Activated effector memory CD4-positive, alpha-beta T cell treated with Interleukin-2 at 50 U/mL for 16 hours (primary cell): ENCODE measurements at places on chromosomes 1 and 21.
A peak's percentile ranks its signal among the peaks of the same experiment; 100 is the strongest.

GRCh38 chr1:221888218-221888617 lies 146.3 kb upstream of the DUSP10 start:
- DNase-seq, result no peak

DNA sequence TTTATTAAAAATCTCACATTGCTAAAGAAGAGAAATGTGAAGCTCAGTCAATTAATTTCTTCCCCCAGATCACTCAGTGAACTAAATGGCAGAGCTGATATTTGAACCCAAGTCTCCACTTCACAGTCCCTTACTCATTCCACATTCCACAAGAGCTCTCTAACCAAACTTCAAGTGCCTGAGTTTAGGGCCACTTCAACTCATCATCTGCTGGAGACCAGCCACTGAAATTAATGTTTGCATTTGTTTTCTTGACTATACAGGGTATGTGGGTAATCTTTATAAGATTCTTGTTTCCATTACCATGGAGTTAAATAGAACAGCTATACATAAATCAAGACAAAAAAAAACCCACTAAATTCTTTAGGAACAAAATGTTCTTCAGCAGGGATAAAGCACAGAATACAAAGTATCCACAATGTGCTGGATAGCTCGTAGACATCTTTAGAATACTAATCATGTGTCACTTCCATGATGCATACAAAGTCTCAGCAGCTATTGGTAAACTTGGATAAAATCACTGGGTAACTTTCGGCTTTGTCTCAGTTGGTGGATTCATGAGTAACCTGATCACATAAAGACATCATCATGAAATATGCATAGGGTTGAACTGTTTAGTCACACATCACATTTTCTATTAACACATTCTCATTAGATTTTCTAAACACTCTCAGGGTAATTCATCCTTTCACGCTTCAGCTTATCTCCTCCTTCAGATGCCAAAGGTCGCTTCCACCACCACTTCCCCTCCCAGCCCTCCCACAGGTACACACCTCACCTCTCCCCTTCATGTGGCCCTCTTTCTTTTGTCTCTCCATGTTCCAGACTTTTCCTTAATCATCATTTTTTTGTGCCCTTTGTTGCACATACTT lies 89.8 kb downstream of the LRRC53 start:
- no peak for DNase-seq

DNA sequence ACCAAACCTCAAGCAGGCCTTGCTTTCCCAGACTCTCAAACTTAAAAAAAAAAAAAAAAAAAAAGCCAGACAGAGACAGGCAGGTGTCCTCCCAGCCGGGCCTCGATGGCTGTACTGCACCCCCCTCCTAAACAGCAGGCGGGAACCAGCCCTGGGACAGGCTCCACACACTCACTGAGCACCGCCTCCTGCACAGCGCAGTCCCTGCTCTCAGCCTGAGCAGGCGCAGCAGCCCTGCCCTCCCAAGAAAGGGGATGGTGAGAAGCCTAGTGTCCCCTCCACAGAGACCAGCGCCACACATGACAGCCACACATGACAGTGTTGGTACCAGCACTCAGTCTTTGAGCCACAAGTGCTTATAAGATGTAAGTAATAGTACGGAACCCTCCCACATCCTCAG lies 11.9 kb downstream of the MX2 start:
- no peak for DNase-seq

DNA sequence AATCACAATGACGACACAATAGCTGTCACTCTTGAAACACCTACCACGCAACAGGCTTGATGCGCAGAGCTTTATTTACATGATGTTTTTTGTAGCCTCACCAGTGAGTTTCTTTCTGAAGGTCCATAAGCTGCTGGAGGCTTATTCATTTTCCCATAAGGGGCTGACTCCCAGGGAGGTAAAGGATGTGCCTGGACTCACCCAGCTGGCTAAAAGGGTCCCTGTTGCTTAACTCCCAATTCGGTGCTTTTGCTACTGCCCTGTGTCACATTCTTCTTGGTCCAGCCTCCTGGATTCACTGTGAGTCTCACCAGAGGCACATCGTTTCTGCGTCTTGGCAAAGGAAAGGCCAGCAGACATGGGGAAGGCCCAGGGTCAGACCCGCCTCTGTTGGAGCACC lies 44.6 kb upstream of the OLIG2 start:
- DNase-seq, result no peak

- no peak for DNase-seq
Measured at GRCh38 chr21:35259457-35259856, 210.4 kb upstream of the RUNX1 start.

GRCh38 chr1:170732252-170732588 lies 68.3 kb downstream of the PRRX1 start:
- no peak for DNase-seq

- DNase-seq, result no peak
Measured at GRCh38 chr21:45994086-45994661, 12.6 kb downstream of the COL6A1 start.

- DNase-seq, result no peak
Measured at GRCh38 chr1:183241471-183241870, 55.4 kb downstream of the LAMC2 start.

DNA sequence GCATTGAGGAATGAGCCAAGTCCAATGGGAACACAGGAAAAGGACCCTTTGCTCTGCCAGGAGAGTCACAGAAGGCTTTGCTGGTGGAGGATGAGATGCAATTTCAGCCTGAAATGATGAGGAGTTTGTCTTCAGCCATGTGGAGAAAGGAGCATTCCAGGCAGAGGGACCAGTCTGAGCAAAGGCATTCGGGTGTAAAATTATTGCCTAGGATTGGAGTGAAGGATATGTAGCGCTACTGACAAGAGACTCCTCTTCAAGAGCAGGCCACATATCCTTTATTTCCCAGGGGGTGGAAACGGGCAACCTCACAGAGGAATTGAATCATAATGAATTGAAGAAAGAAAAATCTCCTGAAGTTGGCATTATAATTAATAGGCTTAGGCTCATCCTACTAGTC lies 1.1 kb upstream of the CSF1 start:
- no peak for DNase-seq

DNA sequence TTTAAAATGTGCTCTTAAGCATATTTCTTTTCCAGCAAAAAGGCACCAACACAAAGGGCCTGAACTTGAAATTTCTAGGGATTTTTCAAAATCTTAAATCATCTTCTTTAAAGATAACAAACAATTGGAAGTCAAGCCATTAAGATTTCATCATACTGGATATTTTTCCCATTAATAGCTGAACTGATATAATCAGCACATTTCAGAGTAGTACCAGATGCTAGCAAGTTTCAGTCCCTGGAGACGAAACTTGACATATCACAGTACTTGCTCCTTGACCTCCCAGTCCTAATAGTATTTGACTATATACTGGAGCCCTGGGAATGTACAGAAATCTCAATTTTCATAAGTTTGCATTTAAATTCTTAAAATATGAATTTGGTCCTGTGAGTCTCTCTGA lies 10.2 kb upstream of the CDC7 start:
- DNase-seq, result no peak

- DNase-seq, result no peak
Measured at GRCh38 chr1:221187174-221187573, 307.9 kb downstream of the HLX start.

- DNase-seq, result no peak
Measured at GRCh38 chr1:84344286-84344685, 42.8 kb downstream of the SAMD13 start.

GRCh38 chr1:9529190-9529589 lies 10.1 kb upstream of the SLC25A33 start:
- DNase-seq, result no peak

DNA sequence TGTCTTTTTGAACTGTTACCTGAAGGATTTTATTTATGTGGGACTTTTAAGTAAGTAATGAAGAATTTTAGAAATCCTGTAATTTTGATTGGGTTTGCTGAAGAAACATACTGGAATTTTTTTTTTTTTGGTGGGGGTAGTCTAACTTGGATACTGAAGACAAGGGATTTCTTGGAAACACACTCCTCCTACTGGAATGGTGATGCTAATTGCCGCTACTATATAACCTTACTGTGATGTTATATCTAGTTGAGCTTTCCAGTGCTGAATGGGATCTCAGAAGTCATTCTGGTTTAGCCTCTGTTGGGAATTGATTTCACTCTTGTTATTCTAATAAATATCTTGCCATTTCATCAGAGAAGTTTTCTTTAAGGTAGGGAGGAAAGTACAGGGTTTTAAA lies 8.4 kb downstream of the PPP2R5A start:
- DNase-seq, result no peak

GRCh38 chr1:230455291-230455690 lies 29.2 kb upstream of the PGBD5 start:
- no peak for DNase-seq

DNA sequence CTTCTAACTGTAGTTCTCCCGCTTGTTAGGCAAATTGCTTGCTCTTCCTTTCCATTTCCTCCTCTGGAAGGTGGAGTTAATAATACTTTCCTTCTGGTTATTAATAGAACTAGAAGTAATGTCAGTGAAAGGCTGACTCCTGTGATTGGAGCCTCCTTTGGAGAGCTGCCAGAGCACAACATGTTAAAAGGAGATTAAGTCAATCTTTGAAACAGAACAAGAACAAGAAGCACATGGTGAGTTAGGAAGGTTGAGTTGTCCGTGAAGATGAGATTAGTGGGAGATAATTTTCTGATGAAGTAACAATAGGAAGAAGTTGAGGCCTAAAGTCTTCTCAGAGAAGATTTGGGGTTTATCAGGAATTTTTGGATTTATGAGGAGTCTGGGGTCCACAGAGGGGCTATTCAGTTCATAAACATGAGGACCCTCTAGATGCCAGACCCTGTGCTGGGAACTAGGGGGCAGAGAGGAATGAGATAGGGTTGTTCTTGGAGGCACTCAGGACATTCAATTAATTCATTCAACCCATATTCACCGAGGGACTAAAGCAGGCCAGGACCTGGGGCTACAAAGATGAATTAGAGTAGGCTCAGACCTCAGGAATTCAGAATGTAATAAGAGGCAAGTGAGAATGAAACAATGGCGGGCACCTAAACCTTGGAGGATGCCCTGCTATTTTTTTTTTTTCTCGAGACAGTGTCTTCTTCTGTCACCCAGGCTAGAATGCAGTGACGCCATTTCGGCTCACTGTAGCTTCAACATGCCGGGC lies 40.7 kb upstream of the DHCR24 start:
- DNase-seq, result no peak

DNA sequence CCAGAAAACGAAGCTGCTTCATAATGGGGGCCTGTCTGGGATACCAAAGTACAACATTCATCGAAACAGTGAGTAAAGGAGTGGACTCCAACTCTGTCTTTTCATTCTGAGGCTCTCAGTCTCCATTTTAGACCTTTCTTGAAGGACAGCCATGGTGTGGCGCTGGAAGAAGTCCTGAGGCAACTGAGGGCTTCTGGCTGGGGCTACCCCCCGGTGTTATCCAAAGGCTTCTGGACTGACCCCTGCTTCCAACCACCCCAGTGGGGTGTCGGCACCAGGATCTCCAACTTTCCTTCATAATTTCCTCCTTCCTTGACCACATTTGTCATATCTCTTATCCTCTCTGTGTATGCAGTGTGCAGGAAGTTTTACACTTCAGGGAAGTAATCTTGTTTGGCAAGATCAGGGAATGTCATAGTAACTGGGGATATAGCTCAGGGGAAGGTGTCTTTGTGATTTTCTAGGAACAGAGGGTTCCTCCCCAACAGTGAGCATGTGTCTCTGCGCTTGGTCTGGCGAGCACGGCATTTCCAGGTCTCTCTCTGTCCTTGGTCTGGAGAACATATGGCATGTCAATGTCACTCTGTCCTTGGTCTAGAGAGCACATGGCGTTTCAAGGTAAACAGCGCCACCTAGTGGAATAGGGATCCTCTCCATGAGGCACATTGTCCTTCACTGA lies 19.4 kb upstream of the BSDC1 start:
- peak; percentile 48 for DNase-seq

GRCh38 chr1:17745479-17745955 lies 9.6 kb upstream of the ACTL8 start:
- DNase-seq, result no peak

GRCh38 chr21:34845521-34846451 lies 177.0 kb downstream of the CLIC6 start:
- peak; percentile 16 for DNase-seq

- no peak for DNase-seq
Measured at GRCh38 chr1:178962853-178963711, 62.6 kb upstream of the FAM20B start.

GRCh38 chr1:226119169-226119568 lies 56.7 kb downstream of the H3-3A start:
- no peak for DNase-seq

- no peak for DNase-seq
Measured at GRCh38 chr1:228174482-228175315, 9.1 kb downstream of the IBA57 start.

DNA sequence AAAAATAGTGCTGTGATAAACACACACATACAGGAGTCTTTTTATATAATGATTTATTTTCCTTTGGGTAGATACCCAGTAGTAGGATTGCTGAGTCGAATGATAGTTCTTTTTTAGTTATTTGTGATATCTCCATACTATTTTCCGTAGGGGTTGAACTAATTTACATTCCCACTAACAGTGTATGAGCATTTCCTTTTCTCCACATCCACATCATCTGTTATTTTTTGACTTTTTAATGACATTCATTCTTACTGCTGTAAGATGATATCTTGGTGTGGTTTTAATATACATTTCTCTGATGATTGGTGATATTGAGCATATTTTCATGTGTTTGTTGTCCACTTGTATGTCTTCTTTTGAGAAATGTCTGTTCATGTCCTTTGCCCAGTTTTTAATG lies 78.3 kb downstream of the NIBAN1 start:
- no peak for DNase-seq

DNA sequence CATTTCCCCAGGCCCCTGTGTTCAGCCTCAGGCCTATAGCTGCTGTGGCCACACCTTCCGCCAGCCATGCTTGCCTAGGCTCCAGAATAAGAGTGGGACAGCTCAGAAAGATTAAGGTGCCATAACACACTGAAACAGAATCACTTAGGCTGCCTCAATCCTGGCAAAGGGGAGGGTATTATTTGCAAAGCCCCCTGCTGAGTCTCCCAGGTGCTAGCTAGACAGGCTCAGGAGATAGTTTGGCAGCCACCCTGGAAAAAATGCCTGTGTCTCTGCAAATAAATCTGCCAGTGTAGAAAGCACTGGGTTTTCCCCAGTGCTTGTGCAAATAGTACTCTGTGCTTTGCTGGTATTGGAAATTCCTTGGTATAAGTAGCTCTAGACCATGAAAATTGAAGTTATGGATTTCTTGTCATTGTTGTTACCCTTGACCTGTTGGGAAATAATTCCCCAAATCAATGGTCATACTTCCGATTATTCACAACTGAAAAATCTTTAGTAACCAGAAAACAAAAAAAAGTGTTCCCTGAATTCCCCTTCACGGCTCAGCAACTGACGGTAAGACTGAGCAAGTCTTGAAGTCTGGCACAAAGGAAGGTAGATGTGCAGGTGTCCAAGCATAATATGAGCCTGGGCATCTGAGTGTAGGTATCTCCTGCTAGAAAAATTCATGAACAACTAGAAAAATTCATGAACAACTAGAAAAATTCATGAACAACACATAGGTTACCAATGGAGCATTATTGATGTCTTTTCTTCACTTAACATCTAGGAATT lies 56.9 kb downstream of the PROX1 start:
- DNase-seq, result no peak

GRCh38 chr1:2378956-2379732 lies 12.2 kb downstream of the MORN1 start:
- no peak for DNase-seq

- no peak for DNase-seq
Measured at GRCh38 chr1:26890467-26890796, 349 bp upstream of the GPN2 start.
